ENCODE measurements at places on chromosomes 5 and 9. TPM values are rescaled to one million over a fixed set of nuclear protein-coding genes. Genes with fewer than 3 reads are reported as not detected.

GRCh38 chr9:96875461-96876142 lies 21.3 kb upstream of the ZNF782 start:
- peak; percentile 91 for DNase-seq

DNA sequence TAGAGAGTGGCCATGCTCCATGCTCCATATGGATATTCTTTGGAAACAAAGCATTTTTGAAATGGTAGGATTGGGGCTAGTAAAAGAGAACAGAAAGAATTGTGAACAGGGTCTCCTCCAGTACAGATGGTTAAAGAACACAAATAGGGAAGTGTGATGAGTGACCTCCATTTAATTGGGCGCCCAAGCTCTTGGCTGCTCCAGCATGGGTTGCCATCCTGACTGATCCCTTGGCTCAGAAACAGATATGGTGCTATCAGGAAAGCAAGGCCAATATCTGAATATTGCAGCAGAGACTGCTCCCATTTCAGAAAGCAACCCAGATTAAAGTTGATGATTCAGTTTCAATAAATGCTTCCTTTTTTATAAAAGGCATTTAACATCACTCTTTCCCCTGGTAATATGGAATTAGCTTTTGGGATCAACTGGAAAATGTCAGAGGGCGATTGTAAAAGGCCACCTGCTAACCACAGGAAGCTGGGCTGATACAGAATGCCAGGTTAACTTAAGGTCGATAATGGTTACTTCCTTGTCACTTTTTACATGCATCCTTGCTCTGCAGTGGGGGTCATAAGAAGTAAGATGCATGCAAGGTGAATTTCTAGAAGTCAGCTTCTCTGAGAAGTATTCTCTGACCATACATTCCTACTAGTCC lies 52.9 kb downstream of the TMC1 start:
- DNase-seq, result no peak

- no peak for DNase-seq
Observed at GRCh38 chr9:80157561-80157983, 585.8 kb downstream of the TLE4 start.

DNA sequence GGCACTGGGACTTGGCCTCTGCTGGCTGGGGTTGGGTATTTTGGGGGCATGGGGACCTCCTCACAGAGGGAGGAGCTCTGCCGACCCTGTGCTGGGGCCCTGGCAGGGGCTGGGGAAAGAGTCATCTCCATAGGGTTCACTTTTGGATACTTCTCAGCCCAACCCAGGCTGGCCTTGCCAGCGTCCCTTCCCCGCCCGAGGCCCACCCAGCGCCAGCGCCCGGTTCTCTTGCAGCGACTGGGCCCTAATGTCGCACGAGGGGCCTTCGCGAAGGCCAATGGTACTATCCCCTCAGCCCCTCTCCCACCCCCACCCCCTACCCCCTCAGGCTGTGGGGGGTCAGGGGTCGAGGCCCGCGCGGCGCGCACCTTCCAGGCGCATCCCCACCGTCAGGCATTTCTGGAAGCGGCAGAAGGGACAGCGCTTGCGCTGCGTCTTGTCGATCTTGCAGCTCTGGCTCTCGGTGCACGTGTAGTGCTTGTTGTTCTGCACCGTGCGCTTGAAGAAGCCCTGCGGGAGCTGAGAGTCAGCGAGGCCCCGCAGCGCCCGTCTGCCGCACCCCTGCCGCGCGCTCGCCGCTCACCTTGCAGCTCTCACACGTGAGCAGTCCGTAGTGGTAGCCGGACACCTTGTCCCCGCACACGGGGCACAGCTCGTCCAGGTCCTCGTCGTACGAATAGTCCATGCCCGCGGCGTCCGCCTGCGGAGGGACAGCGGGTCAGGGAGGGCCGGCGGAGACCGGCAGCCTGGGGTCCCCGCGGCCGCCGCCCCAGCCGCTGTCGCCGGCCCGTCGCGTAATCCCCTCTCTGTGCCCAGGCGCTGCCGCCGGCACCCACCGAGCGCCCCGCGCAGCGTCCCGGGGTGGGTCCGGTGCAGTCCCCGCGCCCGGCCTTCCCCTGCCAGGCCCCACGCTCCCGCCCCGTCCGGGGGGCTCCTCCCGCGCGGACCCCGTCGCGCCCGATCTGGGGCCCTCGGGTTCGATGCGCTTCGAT lies 4.2 kb downstream of the NR5A1 start:
- DNase-seq, result no peak

ZNF454 gene
- polyA plus RNA-seq, result not detected

CDKN2A gene
- not detected for polyA plus RNA-seq

GABRA1 gene
- not detected for polyA plus RNA-seq

PCDHGC5 gene
- 0.03 TPM for polyA plus RNA-seq

TMEM252 gene
- not detected for polyA plus RNA-seq
